Stimulated activated CD8-positive, alpha-beta memory T cell treated with anti-CD3 and anti-CD28 coated beads, Interleukin-7, amount 100 ng/mL, for 1 hour (primary cell): ENCODE measurements at places on chromosomes 1 and 21.

DNA sequence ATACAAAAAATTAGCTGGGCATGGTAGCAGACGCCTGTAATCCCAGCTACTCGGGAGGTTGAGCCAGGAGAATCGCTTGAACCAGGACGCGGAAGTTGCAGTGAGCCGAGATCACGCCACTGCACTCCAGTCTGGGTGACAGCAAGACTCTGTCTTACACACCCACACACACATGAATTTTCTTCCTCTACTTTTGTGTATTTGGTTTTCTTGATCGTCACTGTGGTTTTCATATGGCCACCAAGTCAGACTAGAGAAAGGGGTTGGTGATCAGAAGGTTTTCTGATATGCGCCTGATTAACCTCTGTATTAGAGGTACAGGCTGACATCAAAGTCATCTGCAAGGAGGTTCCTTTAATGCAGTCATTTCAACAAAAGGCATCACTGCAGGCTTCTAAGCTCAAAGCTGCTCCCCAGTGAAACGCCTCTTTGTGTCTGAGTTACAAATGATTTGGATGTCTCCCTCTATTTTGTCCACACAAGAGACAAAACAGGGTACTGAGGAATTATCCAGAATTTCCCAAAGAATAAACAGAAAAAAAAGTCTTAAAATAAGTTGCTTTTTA is 11.1 kb downstream of the SH2D1B start:
- DNase-seq = no peak

GRCh38 chr1:111723871-111724270 is 15.3 kb downstream of the INKA2 start:
- DNase-seq = no peak

- DNase-seq = no peak
These were observed 359.5 kb upstream of the PLXNA2 start for GRCh38 chr1:208603721-208604120.

GRCh38 chr21:43315244-43316137 is 111.4 kb downstream of the SIK1 start:
- DNase-seq = no peak

DNA sequence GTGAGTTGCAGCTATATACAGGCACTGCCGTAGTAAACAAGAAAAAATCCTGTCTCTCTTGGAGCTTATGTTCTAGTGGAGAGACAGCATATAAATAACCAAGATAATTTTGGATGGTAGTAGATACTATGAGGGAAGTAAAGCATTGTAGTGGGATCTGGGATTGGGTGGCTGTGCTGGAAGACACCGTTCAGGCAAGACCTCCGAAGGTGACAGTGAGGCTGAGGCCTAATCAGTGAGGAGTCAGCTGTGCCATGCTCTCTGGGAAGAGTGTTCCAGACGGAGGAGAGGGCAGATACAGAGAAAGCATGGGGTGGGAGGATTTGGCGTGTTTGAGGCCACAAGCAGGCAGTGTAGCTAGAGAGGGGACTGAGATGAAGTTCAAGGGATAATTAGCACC is 6.0 kb downstream of the TMEM222 start:
- DNase-seq = no peak

DNA sequence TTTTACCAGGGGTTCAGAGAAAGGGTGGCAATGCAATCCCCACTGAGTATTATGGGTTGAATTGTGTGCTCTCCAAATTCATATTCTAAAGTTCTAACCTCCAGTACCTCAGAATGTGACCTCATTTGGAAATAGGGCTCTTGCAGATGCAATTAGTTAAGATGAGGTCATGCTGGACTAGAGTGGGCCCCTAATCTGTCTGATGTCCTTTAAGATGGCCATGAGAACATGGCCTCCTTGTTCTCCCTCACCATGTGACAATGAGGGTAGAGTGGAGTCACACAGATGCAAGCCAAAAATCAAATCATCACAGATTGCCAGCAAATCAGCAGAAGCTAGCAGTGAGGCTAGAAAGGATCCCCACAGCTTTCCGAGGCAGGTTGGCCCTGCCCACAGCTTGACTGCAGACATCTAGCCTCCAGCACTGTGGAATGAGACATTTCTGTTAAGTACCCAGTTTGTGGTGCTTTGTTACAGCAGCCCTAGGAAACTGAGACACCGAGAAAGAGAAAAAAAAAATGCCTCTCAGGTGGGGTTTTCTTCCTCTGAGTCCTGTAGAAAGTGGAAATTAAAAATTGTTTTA is 25.5 kb upstream of the CREG1 start:
- DNase-seq = no peak

- no peak for DNase-seq
These were observed 361.5 kb downstream of the RRAGC start for GRCh38 chr1:38497921-38498656.

DNA sequence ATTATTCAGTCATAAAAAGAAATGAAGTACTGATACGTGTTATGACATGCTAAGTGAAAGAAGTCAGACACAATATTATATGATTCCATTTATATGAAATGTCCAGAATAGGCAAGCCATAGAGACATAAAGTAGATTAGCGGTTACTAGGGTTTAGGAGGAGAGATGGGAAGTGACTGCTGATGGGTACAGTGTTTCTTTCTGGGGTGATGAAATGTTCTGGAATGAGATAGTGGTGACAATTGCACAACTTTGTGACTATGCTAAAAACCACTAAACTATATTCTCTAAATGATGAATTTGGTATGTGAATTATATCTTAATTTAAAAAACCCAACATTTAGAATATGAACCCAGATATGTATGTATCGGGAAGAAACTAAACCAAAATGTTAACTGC is 27.6 kb downstream of the IPP start:
- DNase-seq = no peak

- DNase-seq = no peak
These were observed 67.7 kb downstream of the PTGER3 start for GRCh38 chr1:70979881-70980280.

GRCh38 chr1:237005674-237006073 is 1.4 kb upstream of the MT1HL1 start:
- DNase-seq = no peak

DNA sequence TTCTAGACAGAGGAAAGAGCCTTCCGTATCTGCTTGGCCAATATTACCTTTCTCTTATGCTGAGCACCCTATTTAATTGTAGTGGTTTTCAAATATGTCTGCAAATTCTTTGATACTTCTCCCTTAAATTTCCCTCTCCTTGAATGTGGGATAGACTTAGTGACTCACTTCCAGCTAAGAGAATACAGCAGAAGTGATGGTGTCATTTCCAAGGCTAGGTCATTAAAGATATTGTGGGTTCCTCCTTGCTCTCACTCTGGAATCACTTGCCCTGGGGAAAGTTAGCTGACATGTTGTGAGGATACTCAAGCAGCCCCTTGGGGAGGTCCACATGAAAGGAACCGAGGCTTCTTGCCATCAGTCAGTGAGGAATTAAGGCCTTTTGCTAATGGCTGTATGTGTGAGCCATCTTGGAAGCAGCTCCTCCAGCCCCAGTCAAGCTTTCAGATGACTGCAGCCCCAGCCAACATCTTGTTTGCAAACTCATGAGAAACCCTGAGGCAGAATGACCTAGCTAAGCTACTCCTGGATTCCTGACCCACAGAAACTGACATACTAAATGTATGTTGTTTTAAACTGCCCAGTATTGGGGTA is 8.1 kb upstream of the CITED4 start:
- no peak for DNase-seq

DNA sequence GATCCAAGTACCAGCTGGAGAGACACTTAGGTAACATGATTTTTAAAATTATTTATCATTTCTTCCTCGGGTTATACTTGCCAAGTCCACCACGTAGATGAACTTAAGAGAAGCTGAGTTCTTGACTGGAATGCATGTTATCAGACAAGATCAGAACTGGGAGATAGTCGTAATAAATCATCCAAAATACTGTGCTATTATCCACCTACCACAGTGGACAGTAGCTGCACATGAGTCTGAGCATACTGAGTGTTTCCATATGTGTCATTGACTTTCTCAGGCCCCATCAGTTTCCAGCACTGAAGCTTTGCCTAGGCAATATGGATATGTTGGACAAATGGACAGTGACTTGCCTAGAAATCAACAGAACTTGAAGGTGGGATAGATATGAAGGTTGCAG is 77.9 kb upstream of the RRP15 start:
- DNase-seq = no peak

GRCh38 chr1:204931768-204932572 is 61.3 kb downstream of the NFASC start:
- no peak for DNase-seq

DNA sequence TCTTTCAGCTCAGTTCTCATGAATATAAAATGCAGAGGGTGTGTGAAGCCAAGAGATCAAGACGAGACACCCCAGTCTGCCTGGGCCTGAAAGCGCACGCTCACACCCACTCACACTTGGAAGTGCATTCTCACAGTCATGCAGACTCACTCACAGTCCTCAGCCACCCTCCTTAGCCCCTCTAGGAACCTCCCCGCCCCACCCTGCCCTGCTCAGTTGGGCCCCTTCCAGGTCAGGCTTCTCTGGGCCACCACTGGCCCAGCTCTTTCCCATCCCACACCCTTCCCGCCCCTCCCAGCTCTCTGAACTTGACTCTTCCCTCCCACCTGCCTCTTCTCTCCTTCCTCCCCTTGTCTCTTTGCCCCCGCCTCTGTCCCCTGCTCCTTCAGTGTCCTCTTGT is 93.8 kb downstream of the EPHB2 start:
- no peak for DNase-seq

DNA sequence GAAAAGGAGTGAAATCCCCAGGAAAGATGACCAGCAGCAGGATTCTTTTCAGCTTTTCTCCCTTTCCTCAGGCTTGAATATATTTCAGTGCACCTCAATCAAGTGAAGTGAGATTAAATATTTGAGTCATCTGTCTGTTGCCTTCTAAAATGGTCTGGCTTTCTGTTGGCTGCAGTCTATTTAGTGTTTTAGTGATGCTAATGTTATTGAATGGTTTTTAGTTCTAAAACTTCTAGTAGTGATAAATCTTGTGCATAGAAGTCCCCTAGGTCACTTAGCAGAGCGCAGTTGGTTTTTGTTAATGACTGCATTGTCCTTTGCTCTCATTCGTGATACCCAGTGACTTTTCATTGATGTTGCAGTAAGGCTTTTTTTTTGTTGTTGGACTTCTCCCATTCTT is 53.5 kb downstream of the ITSN1 start:
- DNase-seq = no peak

GRCh38 chr1:224675590-224675989 is 59.5 kb downstream of the CNIH3 start:
- no peak for DNase-seq

GRCh38 chr1:173411835-173412742 is 65.0 kb upstream of the PRDX6 start:
- DNase-seq = no peak

DNA sequence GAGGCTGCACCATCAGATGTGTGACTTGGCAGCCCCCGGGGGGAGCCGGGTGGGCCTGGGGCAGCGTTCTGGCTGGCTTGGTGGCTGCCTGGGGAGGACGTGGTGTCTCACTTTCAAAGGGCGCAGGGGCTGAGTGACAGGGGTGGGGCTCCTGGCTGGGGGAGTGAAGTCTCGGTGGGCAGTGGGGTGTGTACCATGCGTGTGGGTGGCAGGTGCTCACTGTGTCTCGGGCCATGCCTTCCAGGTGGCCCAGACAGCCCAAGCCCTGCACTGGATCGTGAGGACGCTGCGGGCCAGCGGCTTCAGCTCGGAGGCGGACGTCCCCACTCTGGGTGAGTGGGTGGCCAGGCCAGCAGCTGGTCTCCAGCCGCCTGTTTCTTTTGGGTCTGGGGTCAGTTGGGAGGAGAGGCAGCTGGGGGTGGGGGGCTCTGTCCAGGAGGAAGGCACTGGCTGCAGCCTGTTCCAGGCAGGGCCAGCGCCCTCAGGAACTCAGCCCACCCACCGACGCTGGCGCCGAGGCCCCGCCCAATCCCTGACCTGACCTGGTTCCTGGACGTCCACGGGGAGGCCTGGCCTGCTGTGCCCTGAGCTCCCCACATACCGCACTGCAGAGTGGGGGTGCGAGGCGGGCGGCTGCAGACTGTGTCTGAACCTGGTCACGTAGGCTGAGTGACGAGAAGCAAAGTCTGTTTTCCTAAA is 30.6 kb upstream of the LRRC3 start:
- no peak for DNase-seq

GRCh38 chr1:103108376-103109150 is at the start of gene COL11A1:
Gene COL11A1 (minus strand): TSS chr1:103108522. CDS start chr1:103108178, 344 bp downstream.
- DNase-seq = no peak

GRCh38 chr1:27973771-27974416 is 14.1 kb downstream of the XKR8 start:
- no peak for DNase-seq

DNA sequence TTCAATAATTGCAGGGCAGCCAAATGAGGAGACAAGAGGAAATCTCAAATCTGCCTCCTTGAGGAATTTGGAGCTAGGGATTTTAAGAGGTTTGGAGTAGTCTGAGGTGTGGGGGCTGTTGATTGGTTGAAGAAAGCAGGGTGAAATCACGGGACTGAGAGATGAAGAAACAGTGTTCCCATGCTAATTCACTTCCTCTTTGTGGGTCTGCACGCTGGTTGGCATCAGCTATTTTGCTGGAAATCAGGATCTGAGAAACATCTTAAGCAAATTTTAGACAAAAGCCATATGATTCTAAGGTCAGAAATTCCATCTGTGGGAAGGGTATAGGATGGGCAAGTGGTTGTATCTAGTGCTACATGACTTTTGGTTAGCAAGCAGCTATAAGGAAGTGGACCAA is 107.1 kb upstream of the PAXBP1 start:
- no peak for DNase-seq

GRCh38 chr1:77534456-77534855 is 148.0 kb downstream of the ZZZ3 start:
- DNase-seq = no peak

- DNase-seq = no peak
These were observed 45.1 kb downstream of the FYB2 start for GRCh38 chr1:56774067-56774609.

DNA sequence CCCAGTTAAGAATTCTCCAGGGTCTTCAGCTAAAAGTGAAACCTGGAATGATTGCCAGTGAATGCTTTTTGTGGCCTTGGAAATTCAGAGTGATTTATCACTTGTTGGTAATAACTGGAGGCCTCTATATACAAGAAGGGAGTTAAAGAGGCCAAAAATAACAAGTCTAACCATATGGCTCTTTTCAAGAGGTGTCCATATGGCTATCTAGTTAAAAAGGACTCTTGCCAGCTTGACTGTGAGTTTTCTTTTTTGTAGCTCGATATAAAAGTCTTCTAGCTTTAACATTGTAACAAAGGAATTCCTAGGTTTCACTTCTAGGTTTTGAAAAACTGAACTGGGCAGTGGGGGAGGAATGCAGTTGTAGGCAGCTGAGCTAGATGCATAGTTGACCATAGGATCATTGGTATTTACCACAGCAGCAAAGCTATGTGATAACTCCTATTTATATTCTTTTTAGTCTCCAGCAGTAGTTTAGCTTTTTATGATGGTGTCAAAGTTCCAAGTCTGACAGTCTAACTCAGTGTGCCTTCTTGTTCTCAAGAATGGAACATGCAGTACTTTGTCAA is 44.4 kb downstream of the CACHD1 start:
- no peak for DNase-seq

- no peak for DNase-seq
These were observed 16.0 kb downstream of the EVI5 start for GRCh38 chr1:92768915-92769314.

DNA sequence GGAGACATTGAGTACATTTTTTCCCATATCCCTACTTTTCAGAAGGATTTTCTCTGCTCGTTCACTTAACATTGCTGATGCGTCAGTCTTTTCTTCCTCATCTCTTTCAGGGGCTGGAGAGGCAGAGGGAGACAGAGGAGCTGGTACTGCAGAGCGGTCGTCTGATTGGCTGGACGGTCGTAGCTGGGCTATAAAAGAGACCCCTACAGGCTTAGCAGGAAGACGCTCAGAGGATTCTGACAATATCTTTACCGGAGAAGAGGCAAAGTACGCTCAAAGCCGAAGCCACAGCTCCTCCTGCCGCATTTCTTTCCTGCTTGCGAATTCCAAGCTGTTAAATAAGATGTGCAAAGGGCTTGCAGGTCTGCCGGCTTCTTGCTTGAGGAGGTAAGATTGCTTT is at the start of gene RGS4:
TSS of gene RGS4 (plus strand) at position 220 of the 400 bp plus-strand sequence. CDS start at position 344, 124 bp downstream.
- DNase-seq = no peak
